ENCODE measurements at places on chromosomes 1 and 21.

DNA sequence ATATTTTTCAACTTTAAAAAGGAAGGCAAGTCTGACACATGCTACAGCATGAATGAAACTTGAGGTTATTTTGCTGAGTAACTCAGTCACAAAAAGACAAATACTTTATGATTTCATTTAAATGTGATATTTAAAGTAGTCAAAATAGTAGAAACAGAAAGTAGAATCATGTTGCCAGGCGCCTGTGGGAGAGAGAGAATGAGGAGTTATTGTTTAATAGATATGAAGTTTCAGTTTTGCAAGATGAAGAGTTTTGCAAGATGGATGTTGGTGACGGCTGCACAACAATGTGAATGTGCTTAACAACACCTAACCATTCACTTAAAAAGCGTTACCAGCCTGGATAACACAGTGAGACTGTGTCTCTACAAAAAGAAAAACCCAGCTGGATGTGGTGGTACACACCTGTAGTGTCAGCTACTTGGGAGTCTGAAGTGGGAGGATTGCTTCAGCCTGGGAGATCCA is 20.7 kb upstream of the ATP1A1 start:
- DNase-seq, result no peak

DNA sequence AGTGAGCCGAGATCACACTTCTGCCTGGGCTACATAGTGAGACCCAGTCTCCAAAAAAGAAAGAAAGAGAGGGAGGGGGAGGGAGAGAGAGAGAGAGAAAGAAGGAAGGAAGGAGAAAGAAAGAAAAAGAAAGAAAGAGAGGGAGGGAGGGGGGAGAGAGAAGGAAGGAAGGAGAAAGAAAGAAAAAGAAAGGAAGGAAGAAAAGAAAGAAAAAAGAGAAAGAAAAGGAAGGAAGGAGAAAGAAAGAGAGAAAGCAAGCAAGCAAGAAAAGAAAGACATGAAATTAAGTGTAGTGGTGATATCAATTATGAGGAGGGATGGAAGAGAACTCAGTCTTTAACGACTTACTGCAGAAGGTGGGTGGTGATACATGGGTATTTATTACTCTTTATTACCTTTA is 38.5 kb downstream of the CA6 start:
- no peak for DNase-seq

DNA sequence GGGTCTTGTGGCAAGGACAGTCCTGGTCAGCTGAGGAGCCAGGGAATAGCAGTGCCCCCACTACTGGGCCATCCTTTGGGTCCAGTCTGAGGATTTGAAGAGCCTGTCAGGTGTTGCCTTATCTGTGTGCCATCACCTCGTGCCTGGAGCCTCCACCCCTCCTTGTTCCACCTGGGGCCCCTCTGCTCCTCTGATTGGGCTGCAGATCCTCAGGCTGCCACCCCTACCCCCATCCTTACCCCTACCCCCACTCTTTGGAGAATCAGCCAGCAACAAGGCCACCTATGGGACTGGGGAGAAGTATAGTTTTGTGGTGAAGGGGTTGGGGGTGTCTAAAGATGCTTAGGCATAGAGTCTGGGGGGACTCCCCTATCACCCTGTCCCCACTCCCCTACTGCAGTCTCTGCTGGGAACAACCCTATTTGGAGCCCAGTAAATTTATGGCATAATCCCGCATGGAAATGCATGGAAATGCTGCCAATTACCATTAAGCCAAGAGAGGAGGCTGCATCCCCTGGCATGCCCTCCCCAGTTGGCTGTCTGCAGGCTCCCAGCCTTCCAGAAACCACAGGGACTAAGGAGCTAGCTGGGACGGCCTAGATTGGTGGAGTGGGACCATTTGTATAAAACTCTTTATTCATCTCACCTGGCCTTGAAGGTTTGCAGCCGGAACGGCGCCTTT is 142.7 kb upstream of the CSF3R start:
- DNase-seq, result no peak

DNA sequence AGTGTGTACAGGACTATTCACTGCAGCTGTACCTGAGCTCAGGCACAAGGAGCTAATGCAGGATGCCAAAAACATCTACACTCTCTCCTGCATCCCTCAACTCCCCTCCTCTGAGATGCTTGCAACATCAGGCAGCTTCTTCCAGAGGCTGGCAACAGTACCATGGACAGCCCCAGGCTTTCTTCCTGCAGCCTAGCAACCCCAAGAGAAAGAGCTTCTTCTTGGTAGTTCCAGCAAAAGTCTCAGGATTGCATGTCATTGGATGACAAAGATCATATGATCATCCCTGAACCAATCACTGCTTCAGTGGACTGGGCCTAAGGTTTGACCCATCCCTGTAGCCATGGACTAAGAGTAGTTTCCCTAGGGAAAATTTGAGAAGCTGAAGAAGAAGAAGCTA is 46.7 kb downstream of the CAMK2N1 start:
- no peak for DNase-seq

GRCh38 chr1:3827813-3828307 is 29.2 kb downstream of the CEP104 start:
- no peak for DNase-seq

DNA sequence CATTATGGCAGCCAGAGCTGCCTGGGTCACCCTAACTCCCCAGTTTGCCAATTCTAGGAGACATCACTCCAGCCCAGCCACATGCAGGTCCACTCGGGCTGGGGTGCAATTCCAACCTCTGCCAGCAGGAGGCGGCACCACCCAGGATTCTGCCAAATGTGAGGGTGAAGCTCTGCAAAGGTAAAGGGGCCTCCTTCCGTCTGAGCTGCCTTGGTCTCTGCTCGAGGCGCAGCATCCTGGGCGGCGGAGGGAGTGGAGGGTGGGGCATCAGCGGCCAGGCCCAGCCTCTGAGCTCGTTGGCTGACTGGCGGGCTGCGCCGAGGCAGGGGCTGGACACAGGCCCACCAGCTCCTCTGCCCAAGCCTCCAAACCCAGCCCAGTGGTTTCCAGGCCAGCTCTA is 63.8 kb downstream of the ARHGEF16 start:
- DNase-seq, result no peak
